ENCODE measurements at places on chromosomes 11 and 22.
A peak's percentile ranks its signal among the peaks of the same experiment; 100 is the strongest.

- DNase-seq: no peak
Observed at GRCh38 chr22:30902496-30903357, 65.8 kb downstream of the MORC2 start.

GRCh38 chr22:38510416-38510970 is 4.4 kb upstream of the DDX17 start:
- DNase-seq: no peak

- DNase-seq: no peak
Observed at GRCh38 chr11:26227301-26227746, 104.6 kb upstream of the ANO3 start.

DNA sequence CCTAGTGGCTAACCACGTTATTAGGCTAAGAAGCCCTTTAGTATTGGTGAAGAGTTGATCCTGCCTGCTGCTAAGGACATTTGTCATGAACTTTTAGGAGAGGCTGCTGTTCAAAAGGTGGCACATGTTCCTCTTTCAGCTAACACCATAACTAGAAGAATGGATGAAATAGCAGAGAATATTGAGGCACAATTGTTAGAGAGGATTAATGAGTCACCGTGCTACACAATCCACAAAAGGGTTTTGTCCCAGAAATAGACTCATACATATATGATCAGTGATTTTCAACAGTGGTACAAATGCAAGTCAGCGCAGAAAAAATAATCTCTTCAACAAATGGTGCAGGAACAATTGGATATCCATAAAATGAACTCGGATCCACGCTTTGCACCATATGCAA is 7.0 kb upstream of the MSANTD2 start:
- no peak for DNase-seq

DNA sequence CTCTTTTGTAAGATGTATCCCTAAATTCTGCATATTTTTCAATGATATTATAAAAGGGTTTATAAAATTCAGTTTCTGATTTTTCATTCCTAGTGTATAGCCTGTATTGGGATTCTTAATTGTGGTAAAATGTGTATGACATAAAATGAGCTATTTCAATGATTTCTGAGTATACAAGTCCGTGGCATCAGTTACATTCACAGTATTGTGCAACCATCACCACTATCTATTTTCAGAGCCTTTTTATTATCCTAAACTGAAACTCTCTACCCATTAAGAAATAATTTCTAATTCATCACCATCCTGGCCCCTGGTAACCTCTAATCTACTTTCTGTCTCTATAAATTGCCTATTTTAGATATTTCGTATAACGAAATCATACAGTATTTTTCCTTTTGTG is 39.8 kb downstream of the EIF3F start:
- DNase-seq: no peak

GRCh38 chr11:119506436-119506835 is 83.5 kb upstream of the THY1 start:
- DNase-seq: no peak

GRCh38 chr11:65429068-65429681 is 6.6 kb downstream of the NEAT1 start:
- no peak for DNase-seq

GRCh38 chr11:14783788-14784187 is 108.2 kb downstream of the CYP2R1 start:
- no peak for DNase-seq

GRCh38 chr11:45211732-45212131 is 65.3 kb downstream of the PRDM11 start:
- DNase-seq: no peak

- no peak for DNase-seq
Observed at GRCh38 chr11:17076517-17077239, 789 bp downstream of the RPS13 start.

DNA sequence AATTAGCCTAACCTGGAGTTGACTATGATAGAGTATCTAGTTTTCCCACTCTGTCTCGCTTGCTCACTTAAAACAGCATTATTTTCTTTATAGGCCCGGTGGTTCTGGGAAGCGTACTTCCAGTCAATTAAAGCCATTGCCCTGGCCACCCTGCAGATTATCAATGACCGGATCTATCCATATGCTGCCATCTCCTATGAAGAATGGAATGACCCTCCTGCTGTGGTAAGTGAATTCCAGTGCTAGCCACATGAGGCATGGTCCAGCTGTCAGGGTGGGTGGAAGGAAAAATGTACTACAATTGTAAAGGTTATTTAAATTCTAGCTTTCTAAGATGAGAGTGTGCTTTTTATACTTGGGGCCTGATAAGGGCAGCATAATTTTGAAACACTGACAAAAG is 76.0 kb downstream of the EXT2 start:
- no peak for DNase-seq

DNA sequence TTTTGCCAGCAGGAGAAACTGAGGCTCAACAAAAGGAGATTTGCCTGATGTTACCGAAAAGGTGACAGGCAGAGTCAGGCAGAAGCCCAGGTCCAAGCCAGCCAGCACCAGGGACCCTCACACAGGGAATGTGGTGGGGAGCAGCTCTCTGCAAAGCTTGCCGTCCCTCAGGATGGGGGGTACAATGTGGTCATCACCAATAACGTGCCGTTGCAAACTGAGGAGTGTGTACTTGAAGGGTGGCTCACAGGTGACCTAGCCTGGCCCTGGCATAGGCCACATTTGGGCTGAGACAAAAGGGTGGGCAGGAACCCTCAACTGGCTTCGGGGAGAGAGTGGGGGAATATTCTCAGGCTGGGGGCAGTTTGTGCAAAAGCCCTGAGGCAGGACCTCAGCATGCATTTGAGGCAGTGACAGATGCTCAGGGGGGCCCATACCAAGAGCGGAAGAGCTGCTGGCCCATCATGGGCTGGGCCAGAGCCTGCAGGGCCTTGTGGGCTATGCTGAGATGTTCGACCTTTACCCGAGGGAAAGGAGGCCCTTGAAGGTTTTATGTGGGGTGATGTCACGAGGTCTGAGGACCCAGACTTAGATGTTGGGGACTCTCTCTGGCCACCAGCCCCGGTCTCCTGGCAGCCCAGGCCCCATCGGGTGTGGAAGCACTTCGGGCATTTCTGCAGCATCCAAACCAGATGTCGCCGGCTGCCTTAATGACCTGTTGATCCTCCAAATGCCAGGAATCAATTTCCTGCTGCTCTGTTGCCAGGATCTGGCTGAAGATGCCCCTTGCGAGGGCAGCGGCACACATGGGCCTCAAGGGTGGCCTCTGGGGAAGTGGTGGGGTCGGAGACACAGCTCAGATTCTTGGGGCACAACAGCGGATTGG is 57.4 kb upstream of the SHISAL1 start:
- DNase-seq: no peak

DNA sequence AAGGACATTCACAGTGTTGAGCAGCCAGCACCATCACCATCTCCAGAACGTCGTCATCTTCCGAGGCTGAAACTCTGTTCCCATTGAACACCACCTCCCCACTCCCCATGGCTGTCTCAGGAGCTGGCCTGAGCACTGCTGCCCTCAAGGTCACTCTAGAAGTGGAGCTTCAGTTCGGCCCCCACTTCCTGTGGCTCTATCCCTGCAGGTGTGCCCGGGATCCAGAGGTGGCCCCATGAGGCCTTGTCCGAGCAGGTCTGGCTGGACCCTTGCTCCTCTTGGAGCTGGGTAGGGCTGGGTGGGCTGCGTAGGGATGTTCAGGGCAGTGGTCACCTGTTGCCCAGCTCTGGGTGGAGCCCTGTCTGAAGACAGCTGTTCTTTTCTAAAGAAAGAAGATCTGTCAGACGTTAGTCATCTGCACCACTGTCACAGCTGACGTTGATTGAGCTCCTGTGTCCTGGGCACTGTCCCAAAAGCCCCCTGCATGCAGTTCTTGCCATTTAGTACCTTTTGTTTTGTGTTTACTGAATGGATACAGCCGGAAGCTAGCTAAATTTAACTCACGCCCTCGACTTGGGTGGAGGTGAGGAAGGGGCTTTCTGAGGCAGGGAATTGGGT is 75.5 kb upstream of the CLDN5 start:
- DNase-seq: no peak

- no peak for DNase-seq
Observed at GRCh38 chr22:19797086-19798002, 36.8 kb downstream of the TBX1 start.

- no peak for DNase-seq
Observed at GRCh38 chr11:64850979-64851567, 6.6 kb upstream of the CDC42BPG start.

- DNase-seq: no peak
Observed at GRCh38 chr11:94150704-94151685, 22.4 kb downstream of the PANX1 start.

GRCh38 chr11:72582206-72583176 is 91.7 kb downstream of the PDE2A start:
- no peak for DNase-seq

GRCh38 chr11:11169715-11170351 is 183.2 kb downstream of the CSNK2A3 start:
- no peak for DNase-seq

DNA sequence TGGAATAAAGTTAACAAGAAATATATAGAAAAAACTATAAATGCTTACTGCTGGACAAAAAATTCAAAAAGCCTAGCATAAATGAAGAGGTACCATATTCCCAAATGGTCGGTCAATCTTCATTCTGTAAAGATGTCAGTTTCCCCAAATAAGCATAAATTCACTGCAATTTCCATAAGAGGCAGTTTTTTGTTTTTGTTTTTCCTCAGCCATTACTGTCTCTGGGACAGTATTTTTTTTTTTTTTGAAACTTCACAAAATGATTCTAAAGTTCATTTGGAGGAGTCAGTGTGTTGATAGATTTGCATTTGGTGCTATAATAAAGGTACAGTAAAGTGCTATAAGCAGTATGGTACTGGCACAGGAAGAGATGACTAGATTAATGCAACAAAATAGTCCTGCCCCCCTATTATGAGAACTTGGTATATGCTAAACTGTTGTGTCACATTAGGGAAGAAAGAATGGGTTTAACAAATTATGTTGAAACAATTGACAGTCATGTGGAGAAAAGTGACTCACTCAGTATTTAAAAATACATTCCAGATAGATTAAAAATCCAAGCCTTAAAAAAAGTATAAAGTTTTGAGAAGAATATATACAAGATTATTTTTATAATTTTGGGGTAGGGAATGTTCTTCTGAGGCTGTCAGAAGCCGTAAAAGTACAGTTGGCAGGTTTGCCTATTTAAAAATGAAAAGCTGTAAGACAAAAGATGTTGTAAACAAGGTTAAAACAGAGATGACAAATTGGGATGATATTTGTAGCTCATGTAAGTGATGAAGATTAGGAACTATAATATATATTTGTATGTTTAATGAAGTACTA is 2.6 kb upstream of the FTH1 start:
- no peak for DNase-seq

DNA sequence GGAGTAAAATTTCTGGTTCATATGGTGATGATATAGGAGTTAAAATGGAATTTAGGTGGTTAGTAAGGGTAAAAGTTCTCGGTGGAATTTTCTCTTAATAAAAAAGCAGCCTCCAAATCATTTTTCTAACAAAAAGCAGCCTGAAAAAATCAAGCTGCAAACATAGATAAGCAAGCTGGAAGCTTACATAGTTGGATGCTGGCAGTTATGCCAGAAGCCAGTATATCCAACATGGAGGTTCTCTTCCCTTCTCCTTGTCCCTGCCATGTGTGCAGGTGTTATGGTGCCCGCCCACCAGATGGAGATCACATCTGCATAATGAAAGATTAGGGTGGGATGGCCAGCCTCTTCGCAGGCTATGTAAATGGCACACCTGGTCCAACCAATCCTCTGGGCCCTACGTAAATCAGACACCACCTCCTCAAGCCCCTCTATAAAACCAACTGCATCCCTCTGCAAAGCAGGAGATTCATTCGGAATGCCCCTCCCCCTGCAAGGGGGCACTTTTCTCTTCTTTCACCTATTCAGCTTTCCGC is 22.4 kb downstream of the PIWIL3 start:
- DNase-seq: no peak

DNA sequence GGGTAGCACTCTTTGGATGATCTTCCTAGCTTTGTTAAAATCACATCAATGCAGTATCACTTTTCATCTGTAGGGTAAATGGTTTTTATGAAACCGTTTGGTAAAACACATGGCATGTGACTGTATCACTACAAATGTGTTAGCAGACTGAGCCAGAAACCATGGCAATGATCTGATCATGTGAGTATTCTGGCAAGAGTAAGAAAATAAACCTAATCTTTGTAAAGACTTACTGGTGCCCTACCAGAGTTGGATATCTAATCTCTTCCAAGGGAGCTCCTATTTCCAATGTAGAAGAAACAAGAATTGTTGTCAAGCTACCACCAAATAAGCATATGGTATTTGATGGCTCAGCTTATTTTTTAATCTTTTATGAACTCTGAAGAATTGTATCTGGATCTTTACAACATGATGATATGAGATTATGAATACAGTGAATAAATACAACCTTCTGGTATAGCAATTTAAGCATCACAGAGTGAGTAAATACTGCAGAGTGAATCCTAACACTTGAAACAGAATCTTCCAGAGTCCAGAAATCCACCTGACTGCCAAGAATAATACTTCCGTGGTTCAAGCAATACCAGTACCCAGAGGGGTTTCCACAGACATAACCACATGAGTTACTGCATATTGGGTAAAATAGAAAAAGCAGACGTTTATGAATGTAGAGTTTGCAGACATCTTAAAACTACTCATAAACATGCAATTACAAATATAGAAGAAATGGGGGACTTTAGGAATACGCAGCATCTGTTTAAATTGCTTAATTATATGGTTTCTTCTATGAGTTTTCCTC is 238.8 kb downstream of the TTC28 start:
- no peak for DNase-seq

- peak; percentile 34 for DNase-seq
Observed at GRCh38 chr11:130068986-130069658, 572 bp upstream of the APLP2 start.

- no peak for DNase-seq
Observed at GRCh38 chr11:46293641-46294103, 16.2 kb downstream of the CREB3L1 start.

GRCh38 chr11:18495271-18495670 is 31.5 kb downstream of the TSG101 start:
- DNase-seq: no peak

DNA sequence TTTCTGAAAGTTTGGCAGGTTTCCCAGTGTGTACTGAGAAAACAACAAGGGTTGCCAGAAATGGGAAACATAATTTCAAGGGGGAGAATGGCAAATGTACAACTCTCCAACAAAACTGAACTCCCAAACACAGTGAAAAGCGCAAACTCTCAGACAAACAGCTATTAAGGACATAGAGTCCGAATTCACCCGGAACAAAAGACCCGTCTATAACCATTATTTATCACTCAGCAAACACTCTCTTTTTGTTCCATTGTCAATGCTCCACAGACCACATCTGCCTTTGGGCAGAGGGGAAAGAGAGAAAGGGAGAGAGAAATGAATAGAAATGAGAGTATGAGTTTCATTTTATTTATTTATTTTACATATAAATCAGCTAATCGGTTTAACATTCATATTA is 21.7 kb downstream of the KIRREL3 start:
- no peak for DNase-seq

- no peak for DNase-seq
Observed at GRCh38 chr11:132523929-132524328, 1008.4 kb downstream of the OPCML start.

GRCh38 chr11:3866206-3866605 is 10.7 kb downstream of the STIM1 start:
- no peak for DNase-seq

Data from activated CD4-positive, alpha-beta T cell treated with anti-CD3 and anti-CD28 coated beads, Interleukin-2, amount 50 U/mL, for 4 hours (primary cell).